NCI-H2029 treated with DMSO at 0.1 percent for 48 hours (cell line): ENCODE measurements at places on chromosomes 5 and 9.

DNA sequence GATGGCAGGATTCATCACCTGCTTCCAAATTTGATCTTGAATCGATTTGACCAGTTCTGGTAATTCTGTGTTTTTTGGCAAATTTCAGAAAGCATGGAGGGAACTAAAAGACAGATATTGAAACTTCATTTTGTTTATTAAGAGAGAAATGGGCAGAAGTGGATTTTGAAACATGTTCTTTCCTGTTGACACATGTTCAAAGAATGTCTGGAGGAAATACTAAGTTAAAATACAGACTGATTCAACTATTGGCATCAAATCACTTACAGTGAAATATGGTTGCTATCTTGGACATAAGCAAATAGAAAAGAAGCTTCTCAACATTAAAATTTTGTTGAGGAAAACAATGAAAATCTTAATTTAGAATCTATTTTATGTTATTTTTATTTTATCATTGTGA is 19.3 kb upstream of the GZMK start:
- no peak for DNase-seq

DNA sequence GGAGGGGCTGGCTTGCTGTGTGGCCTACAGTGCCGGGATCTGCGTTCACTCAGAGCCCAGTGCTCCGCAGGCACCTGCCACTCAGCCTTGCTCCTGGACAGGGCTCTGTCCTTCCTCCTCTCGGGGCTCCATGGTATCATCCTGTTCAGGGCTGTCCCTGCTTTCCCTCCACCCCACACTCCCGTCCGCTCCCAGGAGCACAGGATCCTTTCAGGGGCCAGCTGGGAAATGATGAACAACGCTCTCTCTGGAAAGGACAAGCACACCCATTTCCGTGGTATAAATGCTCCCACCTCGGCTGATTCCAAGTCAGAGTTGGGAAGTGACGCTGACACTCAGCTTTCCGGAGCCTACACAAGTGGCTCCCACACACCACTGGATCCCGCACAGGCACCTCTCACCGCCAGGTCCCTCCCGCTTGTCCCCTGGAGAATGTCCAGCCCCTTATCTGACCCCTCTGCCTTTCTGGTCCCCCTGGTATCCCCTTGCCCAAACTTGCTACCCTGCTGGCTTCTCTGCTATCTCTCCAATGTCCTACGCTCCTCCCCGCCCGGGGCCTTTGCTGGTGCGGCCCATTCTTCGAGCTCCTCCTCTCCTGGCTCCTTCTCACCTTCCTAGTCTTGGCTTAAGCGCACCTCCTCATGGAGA is 21.3 kb downstream of the HMCN2 start:
- peak; percentile 19 for DNase-seq

- no peak for DNase-seq
Measured at GRCh38 chr9:95836072-95836471, 39.4 kb upstream of the ERCC6L2 start.

DNA sequence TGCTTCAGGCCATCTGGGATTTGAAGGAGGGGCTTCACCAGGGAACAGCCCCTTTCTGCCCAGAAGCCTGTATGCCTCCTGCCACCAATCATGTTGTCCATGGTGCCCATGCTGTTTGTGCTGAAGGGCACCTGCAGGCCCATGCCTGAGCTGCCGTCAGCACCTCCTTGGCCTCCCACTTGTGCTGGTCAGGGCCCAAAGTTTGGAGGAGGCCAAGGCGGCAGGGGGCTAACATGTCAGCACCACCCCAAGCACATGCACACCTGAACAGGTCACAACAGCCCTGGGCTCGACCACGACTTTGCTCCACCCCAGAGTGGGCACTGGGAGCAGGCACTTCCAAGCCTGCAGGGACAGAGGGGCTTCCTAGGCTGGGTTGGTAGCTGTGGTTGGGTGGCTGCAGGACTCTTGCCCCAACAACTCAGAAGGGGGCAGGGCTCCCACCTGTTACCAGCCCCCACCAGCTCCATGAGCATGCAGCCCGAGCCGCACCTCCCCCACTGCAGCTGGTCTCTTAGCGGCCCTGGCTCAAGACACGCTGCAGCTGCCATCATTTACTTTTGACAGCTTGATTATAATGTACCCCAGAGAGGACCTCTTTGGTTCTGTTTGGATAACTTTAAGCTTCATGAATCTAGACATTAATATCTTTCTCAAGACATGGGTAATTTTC is 19.8 kb upstream of the NFIL3 start:
- no peak for DNase-seq

DNA sequence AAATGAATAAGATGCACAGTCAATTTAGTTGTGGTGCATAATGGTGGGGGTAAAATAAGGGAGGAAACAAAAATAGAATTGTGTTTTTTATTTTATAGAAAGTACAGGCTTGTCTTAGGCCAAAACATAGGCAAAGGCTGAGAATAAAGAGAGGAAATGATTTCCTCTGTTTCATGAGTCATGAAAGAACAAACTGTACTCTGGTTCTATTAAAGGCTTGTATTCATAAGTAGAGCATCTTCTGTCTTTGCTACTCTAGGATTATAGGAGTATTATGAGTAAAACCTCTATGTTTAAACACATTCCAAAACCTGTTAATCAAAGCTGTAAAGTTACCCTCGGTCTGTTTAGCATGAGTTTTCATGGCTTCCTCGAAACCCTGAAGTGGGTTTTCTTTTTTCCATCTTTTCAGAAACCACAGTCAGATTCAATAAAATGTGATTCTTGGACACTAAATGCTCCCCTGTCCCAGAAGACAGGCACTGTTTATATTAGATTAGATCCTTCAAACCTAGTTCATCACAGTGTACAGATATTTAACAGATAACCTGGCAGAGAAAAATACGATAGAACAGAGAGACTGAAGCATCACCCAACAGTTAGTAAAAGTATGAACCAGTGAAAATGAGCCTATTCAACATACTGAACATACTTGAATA is 473.9 kb upstream of the CYLC2 start:
- DNase-seq: no peak

DNA sequence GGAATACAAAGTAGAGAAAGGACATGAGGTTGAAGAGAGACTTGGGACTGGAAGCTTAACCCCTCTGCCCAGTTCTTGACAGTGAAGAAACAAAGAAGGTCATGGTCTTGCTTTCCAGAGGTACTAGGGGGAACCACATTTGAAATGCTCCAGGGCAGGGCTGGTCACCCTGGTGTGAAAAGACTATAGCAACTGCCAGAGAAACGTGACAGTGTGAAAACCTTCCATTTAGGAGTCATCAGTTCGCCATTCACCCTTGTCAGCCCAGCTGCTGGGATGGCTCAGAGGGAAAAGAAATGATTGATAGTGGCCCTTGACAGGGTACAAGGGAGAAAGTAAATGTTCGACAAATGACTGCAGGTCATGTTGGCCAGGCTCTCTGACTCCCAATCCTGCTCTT is 56.7 kb downstream of the MAT2B start:
- no peak for DNase-seq

DNA sequence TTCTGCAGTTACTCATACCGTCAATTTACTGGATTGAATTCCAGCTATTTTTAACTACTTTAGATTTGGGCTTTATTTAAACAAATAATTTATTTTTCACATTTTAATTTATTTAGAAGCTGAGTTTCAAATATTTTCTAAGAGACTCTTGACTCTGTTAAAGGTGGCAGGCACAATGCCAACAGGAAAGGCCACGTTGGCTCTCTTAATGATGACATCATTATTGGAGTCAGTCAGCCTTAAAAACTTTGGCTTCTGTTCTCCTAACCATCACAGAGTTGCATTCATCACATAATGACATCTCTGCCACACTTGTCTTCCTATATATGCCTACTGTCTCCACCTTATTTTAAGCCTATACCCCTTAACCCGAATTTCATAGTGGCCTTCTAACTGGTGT is 172.3 kb upstream of the PLPPR1 start:
- DNase-seq: peak; percentile 14

- peak; percentile 82 for DNase-seq
Measured at GRCh38 chr5:89343666-89344065, 460.7 kb upstream of the MEF2C start.

GRCh38 chr5:136729901-136730355 is 364.6 kb upstream of the TRPC7 start:
- DNase-seq: no peak

DNA sequence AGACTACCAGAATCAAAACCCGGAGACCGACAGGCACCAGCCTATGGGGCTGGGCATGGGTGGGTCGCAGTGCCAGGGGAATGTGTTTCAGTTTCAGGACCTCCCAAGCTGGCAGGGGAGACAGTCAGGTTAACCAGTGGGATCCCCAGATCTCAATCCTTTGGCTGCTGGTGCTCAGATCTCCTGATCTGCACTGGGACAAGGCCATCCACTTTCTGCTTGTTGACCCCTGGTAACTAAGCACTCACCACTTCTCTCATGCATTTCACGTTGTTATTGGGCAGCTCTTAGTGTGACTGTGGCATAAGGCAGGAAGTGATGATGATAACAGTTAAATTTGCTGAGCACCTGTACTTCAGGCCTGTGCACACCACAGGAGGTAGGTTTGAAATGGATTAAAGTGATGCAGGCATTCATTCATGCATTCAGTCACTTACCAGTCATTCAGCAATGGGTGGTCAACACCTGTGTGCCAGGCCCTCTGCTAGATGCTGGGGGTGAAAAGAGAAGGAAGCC is 42.1 kb upstream of the STXBP1 start:
- DNase-seq: peak; percentile 52

- DNase-seq: no peak
Measured at GRCh38 chr9:7570107-7570720, 229.4 kb downstream of the DMAC1 start.

DNA sequence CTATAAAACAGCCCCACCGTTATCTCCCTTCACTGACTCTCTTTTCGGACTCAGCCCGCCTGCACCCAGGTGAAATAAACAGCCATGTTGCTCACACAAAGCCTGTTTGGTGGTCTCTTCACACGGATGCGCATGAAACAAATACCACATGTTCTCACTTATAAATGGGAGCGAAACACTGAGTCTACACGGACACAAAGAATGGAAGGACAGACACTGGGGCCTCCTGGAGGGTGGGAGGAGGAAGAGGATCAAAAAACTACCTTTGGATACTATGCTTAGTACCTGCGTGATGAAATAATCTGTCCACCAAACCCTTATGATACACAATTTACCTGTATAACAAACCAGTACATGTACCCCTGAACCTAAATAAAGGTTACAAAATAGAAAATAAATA is 98.6 kb downstream of the ICE1 start:
- DNase-seq: no peak

DNA sequence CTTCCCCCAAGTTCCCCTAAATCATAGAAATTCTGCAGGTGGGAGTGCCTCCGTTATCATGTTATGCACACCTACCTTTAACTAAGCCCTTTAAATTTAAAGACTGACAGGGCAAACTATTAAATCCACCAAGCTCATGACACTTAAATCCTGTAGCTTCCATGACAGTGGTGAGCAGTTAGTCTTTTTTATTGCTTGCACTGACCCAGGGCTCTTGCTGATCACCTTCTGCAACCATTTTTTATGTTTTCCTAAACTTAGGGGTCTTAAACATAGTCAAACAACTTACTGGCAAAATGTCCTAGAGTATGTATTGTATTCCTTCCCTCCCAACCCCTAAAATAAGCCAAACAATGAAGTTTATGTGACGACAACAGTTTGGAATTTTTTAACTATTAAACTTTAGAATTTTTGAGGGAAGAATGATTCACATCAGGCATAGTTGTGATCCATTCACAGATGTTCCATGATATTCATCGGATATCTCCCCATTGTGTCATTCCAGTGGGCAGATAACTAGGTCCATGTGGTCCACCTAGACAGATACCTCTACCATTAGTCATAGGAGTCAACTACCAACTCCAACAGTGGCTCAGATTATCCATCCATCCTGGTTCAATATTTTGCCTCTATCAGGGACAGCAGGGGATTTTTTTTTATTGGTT is 283.1 kb downstream of the ADAMTS6 start:
- DNase-seq: no peak

GRCh38 chr5:73420666-73421065 is 27.9 kb downstream of the FOXD1 start:
- no peak for DNase-seq

- no peak for DNase-seq
Measured at GRCh38 chr9:129781981-129782380, 21.0 kb upstream of the TOR1B start.

- DNase-seq: no peak
Measured at GRCh38 chr5:1078851-1079250, 33.0 kb downstream of the SLC12A7 start.

GRCh38 chr9:100489836-100490235 is 16.9 kb downstream of the TMEFF1 start:
- no peak for DNase-seq

- DNase-seq: no peak
Measured at GRCh38 chr9:79655551-79655950, 83.8 kb downstream of the TLE4 start.

DNA sequence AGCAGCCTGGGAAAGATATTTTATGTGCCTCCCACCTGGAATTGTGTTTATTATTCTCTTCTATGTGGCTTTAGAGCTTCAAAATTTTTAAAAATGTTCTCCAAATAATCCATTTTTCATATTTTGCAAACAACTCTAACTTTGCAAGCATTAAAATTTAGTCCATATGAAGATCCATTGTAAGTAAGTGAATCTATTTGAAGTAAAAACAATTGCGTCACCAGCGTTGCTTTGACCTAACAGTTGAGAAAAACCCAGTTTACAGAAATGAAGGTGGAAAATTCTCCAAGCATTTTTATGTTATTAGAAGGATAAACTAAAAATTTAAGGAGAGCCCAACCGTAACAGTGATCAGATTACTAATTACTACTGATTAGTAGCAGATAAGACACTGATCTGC is 38.9 kb upstream of the TLX3 start:
- no peak for DNase-seq

- no peak for DNase-seq
Measured at GRCh38 chr5:102625928-102626327, 127.1 kb upstream of the SLCO6A1 start.

GRCh38 chr5:78586251-78586650 is 62.3 kb downstream of the LHFPL2 start:
- no peak for DNase-seq

- DNase-seq: no peak
Measured at GRCh38 chr5:179274321-179275315, 70.6 kb downstream of the ADAMTS2 start.
